ENCODE measurements at places on chromosomes 13 and 19. TPM values are rescaled to one million over a fixed set of nuclear protein-coding genes. Genes with fewer than 3 reads are reported as not detected.

- DNase-seq = no peak
Observed at GRCh38 chr19:4439243-4439642, 18.4 kb downstream of the UBXN6 start.

DNA sequence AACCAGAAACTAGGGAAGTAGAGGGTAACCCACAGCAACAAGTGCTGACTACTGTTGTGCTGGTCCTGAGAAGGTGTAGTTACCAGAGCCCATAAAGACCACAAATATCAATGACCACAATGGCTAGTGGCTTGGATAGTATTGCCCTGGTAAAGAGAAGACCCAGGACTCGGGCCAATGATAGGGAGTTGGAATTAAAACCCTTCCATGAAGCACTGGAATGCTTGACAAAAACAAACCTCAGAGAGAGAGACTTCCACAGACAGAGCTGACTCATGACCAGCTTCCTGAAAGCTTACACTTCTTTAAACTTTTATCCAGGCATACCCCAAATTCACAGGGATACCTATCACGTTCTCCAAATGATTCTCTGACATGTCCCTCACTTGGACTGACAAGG, 60.5 kb downstream of the WDR87 start:
- no peak for DNase-seq

- no peak for DNase-seq
Observed at GRCh38 chr13:26735677-26736076, 24.9 kb downstream of the GPR12 start.

Gene KIR3DL2
- total RNA-seq = 0.98 TPM

Gene ELSPBP1
- total RNA-seq = not detected

Gene ONECUT3
- not detected for total RNA-seq

Measured in activated naive CD4-positive, alpha-beta T cell treated with anti-CD3 and anti-CD28 coated beads, Interleukin-2, amount 50 U/mL, for 72 hours (primary cell).